Fibroblast of villous mesenchyme (primary cell): ENCODE measurements at places on chromosomes 6 and 20. TPM values are rescaled to one million over a fixed set of nuclear protein-coding genes. Genes with fewer than 3 reads are reported as not detected.

The NEDD9 gene
- 27.1 and 29.8 TPM in 2 replicates for total RNA-seq

The SNAP25 gene
- 2.9 and 8.6 TPM in 2 replicates for total RNA-seq

The BFSP1 gene
- 2.9 and 4.7 TPM in 2 replicates for total RNA-seq

DNA sequence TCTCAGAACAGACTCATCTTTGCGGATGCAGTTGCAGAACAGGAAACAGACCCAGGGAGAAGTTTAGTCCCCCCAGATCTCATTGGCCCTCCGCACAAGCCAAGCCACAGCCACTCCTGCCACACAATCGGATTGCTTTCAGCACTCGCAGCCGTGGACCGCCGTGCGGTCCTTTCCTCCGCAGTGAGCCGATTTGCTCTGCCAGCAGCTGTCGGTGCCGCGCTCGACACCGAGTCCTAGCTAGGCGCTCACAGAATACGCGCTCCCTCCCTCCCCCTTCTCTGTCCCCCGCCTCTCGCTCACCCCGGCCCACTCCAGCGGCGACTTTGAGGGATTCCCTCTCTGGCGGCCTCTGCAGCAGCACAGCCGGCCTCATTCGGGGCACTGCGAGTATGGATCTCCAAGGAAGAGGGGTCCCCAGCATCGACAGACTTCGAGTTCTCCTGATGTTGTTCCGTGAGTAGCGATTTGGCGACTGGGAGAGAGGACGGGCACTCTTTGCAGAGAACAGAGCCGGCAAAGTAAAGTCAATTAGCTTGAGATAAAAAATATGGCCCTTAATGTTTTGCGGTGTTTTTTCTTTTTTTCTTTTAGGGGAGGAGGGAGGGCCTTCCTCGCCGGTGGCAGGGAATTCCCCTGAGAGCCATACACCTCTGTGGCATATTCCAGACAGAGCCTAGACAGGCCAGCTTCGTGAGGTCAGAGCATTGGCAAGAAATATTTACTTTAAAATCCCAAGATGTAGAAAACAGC is at the start of gene LAMP5:
LAMP5 (plus strand) TSS at position 130 of the 753 bp plus-strand sequence; CDS start at position 393, 263 bp downstream.
- no peak for DNase-seq
